ENCODE measurements at places on chromosomes 4 and X.
A peak's percentile ranks its signal among the peaks of the same experiment; 100 is the strongest.

DNA sequence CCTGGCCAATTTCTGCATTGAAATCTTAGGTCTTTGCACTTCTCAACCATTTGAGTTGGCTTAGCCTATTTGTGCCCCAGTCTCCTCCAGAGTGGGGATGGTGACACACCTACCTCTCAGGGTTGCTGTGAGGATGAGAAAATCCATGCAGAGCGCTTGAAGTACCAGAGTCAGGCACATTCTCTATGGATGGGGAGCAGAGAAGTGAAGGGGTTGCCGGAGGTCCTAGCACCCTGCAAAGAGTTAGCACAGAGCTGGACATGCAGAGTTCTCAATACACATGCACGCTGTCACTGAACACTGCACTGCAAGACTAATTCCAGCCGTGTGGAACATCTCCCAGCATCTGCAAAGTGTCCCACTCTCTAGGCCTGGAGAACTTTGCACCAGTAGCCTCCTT is 2.6 kb upstream of the STK32B start:
- DNase-seq = no peak

- DNase-seq = no peak
Measured at GRCh38 chr4:91279899-91280298, 1023.9 kb upstream of the GRID2 start.

GRCh38 chr4:100369871-100370270 is 148.0 kb downstream of the EMCN start:
- no peak for DNase-seq

GRCh38 chr4:81600520-81601357 is 129.0 kb upstream of the RASGEF1B start:
- DNase-seq = no peak

DNA sequence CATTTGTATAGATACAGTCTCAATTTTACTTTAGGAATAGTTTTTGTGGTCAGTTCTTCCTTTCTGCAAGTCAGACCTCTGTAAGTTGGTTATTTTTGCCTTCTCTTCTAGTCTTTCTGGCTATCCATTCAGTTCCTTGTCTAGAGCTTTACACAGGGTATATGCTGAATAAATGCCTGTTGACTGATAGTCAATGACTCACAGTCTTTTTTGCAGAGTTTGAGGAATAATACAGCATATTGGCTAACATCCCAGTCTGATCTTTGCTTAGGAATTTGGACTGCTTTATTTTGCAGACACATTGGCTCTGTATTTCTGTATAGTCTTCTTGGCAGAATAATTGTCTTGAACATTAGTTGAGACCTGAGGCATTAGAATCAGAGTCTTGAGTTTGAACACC is 132.4 kb downstream of the MAGEC1 start:
- DNase-seq = no peak

DNA sequence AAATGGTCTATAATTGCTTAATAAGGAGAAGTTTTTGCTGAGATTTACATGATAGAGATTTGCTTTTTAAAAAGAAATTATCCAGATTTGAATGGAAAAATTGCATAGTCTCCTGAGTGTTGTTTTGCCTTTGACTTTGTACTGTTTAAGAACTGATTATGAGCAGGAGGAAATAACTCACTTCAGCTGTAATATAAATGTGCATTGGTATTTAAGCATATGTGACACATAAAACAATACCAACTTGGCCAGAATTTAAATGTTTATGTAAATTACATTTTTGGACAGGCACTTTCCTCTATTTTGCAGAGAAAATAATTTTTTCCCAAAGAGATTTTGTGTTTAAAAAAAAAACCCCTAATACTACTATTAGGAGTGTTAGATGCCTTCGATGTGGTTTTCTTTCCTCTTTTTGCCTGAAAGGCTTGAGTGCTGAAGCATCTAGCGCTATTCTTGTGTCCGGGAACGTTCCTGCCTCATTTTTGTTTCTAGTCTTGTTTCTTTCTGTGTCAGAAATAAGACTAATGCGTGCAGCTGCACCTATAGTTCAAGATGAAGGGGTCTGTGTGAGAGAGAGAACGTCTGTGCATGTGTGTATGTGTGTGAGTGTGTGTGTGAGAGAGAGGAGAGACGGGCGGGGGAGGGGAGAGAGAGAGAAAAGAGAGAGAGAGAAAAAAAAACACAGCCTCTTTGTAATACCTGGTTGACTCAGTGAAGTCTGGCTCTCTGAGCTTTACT is 60.8 kb downstream of the TBL1X start:
- no peak for DNase-seq

GRCh38 chrX:1222531-1223241 is 10.2 kb upstream of the CRLF2 start:
- no peak for DNase-seq

DNA sequence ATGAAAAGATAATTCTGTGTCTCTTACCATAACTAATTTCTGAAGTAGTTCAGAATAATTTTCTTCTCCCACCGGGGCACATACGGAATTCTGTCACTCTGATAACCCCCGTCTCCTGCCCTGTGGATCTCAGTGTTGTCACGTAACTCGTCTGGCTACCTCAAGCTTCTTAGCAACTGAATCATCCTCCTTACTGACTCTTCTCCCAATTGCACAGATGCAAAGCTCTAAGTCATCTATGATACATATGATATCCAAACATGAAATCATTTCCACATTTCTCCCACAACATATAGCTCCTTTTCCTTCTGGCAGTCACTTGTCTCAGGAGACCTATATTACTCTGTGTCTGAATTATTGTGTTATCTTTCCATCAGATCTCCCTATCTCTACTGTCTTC is 1043.1 kb upstream of the TENM3 start:
- no peak for DNase-seq

- DNase-seq = no peak
Measured at GRCh38 chr4:41887821-41888686, 47.2 kb upstream of the TMEM33 start.

DNA sequence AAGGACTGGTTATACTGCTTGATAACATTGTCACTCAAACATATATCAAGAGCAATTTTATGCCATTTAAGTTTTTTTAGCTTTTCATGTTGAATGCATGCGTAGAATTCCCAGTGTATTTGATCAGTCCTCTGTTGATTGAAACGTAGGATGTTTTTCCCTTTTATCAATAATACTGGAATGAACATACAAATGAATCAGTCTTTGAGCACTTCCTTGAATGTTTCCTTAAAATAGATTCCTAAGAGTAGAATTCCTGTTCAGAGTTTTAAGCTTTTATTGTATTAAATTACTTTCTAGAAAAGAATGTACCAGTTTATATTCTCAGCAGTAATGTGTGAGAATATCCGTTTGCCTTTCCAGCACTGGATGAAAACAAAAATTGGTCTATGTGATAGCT is 37.8 kb downstream of the ADD1 start:
- DNase-seq = no peak

GRCh38 chr4:77952457-77952856 is 89.8 kb downstream of the MRPL1 start:
- DNase-seq = no peak

DNA sequence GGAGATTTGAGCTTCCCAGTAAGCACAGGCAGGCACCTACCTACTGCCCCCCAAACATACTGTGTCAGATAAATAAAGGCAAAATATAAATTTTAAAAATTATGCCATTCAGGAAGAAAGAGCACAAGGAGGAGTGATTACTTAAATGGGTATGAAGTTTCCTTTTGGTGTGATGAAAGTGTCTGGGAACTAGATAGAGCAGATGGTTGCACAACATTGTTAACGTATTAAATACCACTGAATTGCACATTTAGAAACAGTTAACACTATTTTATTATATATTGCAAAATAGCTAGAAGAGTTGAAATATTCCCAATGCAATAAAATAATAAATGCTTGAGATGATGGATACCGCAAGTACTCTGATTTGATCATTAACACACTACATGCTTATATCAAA is 374.7 kb upstream of the FGF13 start:
- DNase-seq = no peak

GRCh38 chr4:176755613-176756012 is 37.1 kb downstream of the VEGFC start:
- DNase-seq = no peak

GRCh38 chr4:134018846-134019245 is 182.7 kb downstream of the PABPC4L start:
- DNase-seq = no peak

GRCh38 chrX:53309837-53310236 is 28.5 kb upstream of the IQSEC2 start:
- DNase-seq = no peak

- peak; percentile 47 for DNase-seq
Measured at GRCh38 chrX:154436983-154437752, at the start of gene GDI1. GDI1 (plus strand) TSS chrX:154437154; CDS start chrX:154437255, 101 bp downstream.

DNA sequence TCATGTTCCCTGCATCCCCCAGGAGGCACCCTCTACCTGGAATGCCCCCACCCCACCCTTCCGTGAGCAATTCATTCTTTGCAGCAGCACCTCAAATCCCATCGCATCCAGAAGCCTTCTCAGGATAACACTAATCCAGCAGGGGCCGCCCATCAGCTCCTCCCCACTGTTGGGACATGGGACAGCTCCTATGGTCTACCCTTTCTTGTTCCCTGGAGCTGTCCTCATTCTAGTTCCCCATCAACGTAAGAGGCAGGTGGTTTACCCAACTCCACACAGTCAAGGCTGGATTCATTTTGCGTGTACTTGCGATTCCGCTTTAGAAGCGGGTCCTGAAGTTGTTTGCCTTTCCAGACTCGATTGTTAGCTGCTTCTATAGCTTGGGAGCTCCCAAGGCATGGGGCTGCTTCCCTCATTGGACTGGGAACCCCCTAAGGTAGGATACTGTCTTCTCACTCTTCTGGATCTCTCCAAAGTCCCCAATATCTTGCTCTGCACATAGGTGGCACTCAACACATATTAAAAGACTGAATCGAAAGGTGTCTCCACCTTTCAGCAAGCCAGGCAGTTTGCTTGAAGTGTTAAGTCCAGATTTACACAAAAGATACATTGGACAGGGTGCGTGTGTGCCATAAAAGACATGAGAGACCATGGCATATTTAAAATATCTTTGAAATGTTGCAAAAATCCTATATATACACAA is 942 bp upstream of the APLN start:
- no peak for DNase-seq

DNA sequence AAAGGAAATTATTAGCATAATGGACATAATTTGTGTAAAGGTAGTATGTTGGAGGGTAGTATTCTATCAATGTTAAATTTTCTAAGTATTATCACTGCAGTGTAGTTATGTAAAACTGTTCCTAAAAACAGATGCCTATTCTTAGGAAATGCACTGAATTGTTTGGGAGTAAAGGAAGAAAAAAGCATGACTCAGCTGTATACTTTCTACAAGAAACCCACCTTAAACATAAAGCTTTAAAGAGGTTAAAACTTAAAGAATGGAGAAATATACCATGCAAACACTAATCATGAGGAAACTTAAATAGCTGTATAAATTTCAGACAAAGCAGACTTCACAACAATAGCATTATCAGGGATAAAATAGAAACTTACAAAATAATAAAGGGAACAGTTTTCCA is 292.9 kb downstream of the ANTXR2 start:
- no peak for DNase-seq

DNA sequence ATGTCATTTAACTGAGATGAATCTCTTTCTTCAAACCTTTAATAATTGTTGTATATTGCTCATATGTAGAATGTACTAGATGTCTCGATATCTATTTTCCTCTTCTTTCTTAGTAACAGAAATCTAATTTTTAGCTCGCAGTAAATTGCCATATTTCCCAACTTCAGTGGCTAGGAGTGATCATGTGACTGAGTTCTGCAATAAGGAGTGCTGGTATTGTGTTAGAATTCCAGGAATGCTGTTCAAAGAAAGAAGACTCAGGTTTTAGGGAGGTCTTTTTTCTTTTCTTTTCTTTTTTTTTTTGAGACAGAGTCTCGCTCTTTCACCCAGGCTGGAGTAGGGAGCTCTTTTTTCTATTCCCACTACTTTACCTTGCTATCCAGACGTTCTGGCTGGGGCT is 81.7 kb downstream of the SLC10A7 start:
- DNase-seq = no peak

All from activated CD8-positive, alpha-beta memory T cell treated with anti-CD3 and anti-CD28 coated beads for 1 hour (primary cell).